Heart right ventricle (tissue), 16 donors: ENCODE measurements at places on chromosomes 12 and 14. TPM values are rescaled to one million over a fixed set of nuclear protein-coding genes. Genes with fewer than 3 reads are reported as not detected.

DNA sequence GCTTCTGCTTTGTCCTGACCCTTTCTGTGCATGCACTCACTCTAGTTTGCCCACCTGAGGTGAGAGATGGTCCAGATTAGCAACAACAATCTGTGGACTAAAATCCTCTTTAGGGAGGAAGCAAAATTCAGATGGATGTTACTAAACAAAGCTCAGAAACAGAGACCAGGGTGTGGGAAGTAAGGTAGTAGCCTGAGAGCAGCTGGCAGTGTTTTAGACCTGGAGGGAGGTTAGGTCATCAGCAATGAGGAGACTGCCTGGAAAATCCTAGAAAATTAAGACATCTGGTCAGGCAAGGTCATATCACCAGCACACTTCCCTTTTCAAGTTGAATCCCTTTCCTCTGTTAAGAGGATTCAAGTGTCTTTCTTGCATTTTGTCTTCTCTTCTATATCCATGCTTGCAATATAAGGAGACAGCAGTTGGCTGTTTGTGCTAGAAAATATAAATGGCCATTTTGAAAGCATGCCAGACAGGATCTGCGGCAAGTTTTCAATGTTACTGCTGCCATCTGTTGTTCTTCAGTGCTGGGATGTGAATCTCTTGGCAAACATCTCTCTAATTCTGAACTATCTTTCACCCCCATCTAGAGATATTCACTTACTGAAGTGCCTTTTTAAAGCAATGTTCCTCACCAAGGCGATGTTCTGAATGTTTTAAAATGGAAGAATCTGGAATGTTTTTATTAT lies 266.4 kb downstream of the NAV3 start:
- H3K27ac ChIP-seq = no peak overlapping the region
- no peaks in the 10 kb centered on the region for H3K27me3 ChIP-seq
- no peak overlapping the region for H3K4me3 ChIP-seq

GRCh38 chr12:50052964-50053363 lies 4.4 kb upstream of the ASIC1 start:
- H3K36me3 ChIP-seq = no peaks in the 10 kb centered on the region
- H3K27ac ChIP-seq = no peak overlapping the region
- no peak overlapping the region for H3K4me3 ChIP-seq
- no peak for DNase-seq

- DNase-seq = no peak
- H3K36me3 ChIP-seq = no peaks in the 10 kb centered on the region
- H3K4me1 ChIP-seq = peaks cover 6% of the 10 kb centered on the region
These were observed 9.1 kb downstream of the FAM181A start for GRCh38 chr14:93936245-93936644.

GRCh38 chr12:4292341-4293073 lies 18.9 kb downstream of the CCND2 start:
- H3K27me3 ChIP-seq = no peaks in the 10 kb centered on the region
- DNase-seq = no peak
- H3K4me1 ChIP-seq = peaks cover 93% of the 10 kb centered on the region
- no peaks in the 10 kb centered on the region for H3K36me3 ChIP-seq
- no peak overlapping the region for H3K4me3 ChIP-seq

GRCh38 chr12:98646294-98647090 lies 1.4 kb downstream of the APAF1 start:
- peaks cover 38% of the 10 kb centered on the region for H3K36me3 ChIP-seq
- peak overlapping the region; percentile 91 for H3K27ac ChIP-seq
- H3K4me3 ChIP-seq = peak overlapping the region; percentile 83
- H3K4me1 ChIP-seq = peaks cover 29% of the 10 kb centered on the region
- no peak for DNase-seq

Gene CABP1
- 1.3 TPM for total RNA-seq

Gene DHRS2
- total RNA-seq = not detected
